Activated effector memory CD4-positive, alpha-beta T cell treated with anti-CD3 and anti-CD28 coated beads, Interleukin-2, amount 50 U/mL, for 16 hours (primary cell): ENCODE measurements at places on chromosomes 2 and 18.
A peak's percentile ranks its signal among the peaks of the same experiment; 100 is the strongest.

DNA sequence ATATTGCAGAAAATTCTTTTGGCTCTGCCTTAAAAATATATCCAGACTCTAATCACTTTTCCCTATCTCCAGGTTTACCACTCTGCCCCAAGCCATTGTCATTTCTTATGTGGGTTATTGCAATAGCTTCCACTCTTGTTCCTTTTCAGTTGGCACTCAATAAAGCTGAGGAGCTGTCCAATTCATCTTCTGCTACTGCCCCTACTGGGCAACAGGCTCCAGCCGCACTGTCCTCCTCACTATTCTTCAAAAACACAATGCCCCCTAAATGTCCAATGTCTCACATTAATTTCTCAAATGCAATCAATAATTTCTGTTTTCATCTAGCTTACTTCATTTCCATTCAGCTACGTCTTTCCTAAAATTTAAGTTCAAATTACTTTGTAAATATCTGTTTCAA lies 1262.5 kb upstream of the CDH2 start:
- no peak for DNase-seq

- DNase-seq = no peak
These were observed 306.7 kb upstream of the SLC8A1 start for GRCh38 chr2:40758401-40759155.

DNA sequence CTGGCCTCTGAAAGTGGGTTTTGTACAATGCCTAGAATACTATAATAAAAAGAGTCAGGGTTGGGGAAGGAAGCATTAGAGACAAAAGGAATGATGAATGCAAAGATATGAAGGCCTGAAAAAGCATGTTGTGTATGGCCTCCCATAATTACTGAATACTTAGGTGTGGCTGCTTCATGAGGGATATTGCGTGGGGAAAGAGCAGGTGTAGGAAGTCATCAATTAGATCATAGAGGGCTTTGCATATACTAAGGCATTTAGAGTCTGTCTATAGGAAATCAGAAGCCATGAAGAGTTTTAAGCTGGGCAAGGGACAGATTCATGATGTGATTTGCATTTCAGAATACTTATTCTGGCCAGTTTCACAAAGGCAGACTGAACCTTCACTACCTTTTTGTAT lies 48.2 kb downstream of the NCOA1 start:
- no peak for DNase-seq

GRCh38 chr2:130875935-130876334 lies 39.2 kb downstream of the ARHGEF4 start:
- peak; percentile 17 for DNase-seq

DNA sequence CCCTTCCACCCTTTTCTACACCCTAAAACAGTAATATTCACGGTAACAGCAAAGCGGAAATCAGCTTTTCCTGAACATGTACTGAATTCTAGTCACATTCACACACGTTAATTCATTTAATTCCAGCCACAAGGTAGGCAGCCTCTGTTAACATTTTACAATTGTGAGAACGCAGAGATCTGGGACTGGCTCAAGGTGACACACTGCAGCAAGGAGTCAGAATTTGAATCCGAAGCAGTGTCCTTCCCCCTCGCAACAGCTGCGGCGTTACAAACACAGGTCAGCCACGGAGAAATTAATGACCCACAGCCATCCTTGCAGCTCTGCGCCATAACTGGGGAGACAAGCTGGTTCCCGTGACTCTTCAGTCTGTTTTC lies 818 bp upstream of the SLC20A1 start:
- DNase-seq = no peak

GRCh38 chr2:7061921-7062320 lies 144.7 kb downstream of the RNF144A start:
- DNase-seq = no peak

GRCh38 chr2:203648273-203648672 lies 58.2 kb upstream of the CD28 start:
- DNase-seq = no peak

DNA sequence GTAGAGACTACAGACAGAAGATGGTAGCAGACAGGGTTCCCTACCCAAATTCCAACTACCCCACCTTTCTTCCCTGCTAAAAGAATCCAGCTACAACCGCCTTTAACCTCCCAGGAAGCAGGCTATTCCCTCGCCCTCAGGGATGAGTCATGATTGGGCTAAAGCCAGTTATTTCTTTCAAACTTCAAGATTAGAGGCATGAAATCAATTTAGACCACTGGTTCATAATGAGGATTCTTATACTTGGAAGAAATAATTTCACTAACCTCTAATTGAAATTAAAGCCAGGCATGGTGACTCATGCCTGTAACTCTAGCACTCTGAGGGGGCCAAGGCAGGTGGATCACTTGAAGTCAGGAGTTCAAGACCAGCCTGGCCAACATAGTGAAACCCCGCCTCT lies 20.0 kb downstream of the TRIP12 start:
- no peak for DNase-seq

DNA sequence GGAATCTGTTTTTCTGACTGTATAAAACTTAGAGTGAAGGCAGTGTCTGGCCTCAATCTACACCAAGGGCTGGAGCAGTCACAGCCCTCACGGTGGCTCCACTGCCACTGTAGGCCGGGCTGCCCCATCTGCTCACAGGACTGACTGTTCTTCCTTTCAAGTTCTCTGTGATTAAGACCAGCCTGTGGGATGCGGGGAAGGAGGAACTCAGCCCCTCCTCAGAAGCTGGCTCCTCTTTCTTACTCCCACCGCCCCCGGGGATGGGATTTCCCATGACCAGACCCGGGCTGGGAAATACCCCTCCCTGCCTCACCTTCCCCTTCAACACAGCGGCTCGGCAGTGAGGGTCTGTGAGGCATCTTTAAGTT lies 106.0 kb downstream of the COPS8 start:
- no peak for DNase-seq

- DNase-seq = no peak
These were observed at the start of gene PLA2R1 for GRCh38 chr2:160062292-160063005. Gene PLA2R1 (minus strand): TSS chr2:160062615. CDS start chr2:160062403, 212 bp downstream.

DNA sequence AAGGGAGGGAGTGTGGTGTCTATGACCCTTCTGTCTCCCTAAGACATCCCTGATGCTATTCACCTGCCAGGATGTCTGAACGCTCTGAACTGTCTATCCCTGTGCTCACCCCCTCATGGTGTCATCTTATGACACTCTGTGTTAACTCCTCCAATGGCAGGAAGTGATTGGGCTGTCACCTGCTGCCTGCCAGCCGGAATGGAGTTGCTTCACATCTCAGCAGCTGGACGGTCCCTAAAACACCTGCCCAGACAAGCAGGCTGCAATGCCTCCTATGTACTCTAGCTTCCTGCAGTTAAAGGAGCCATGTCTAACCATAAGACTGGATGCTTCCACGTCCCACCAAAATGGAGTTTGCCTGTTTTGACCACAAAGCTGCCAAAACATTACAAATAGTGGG lies 99.9 kb downstream of the CPO start:
- DNase-seq = no peak

DNA sequence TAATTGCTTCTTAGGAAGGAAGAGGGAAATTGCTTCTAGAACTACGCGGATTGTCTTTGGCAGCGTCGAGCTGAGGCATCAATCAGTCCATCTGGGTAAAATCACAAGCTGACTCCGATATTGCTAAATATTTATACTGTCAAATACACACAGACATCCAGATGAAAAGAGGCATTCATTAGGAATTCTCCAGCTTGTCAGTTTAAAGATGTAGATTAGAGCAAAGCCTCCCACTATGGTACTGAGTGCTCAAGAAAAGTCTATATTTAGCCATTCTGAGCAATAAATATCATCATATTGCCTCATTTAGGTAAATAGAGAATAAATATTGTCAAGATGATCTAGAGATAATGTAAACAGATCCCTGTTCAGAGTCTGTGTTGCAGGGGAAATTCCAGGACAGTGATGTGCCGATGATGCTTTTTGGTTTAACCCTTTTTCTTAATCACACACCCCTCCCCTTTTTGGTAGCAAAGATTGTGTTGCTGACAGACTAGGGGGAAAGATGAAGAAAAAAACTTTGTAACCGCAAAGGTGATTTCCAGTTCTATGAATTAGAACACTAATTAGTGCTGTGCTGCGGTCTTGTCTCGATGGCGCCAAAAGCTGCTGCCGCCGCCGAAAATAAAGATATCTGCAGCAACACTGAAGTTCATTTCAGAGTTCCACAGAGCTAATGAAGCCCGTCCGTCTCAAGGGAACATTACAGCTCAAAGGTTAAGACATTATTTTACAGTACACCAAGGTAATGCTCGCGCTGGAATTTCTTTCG lies 171.8 kb downstream of the PTGR3 start:
- DNase-seq = no peak

DNA sequence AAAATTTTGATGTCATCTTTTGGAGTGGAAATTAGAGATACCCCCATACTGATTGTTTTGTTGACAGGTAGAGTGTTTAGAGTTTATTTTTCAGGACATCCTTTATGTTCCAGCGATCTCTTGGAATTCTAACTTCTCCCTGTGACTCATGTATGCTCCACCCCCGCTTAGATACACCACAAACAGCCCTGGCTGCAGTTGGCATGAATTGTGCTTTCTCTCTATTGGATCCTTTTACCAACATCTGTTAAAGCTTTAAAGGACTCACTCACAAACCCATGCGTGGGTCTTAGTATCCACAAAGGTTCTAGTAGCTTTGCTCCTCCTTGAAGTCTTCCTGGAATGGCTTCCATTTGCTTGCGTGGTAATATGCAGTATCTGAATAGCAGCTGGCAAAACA lies 409.5 kb upstream of the POU3F3 start:
- no peak for DNase-seq

DNA sequence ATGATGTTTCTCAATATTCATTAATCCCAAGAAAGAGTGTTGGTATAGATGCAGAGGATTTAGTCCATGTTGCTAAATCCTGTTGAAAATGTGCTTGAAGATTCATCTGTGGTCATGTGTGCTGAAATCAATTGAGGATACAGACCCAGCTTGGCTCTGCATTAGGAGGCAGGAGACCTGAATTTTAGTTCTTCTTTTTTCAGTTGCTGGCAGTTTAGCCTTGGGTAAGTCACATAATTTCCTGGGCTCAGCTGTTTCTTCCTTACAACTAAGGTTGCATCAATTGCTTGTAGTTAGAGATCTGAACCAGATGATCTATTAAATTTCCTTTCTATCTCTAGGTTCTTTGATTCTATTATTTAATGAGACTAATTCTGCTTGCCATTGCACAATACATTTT lies 54.4 kb downstream of the SETBP1 start:
- DNase-seq = no peak

- DNase-seq = no peak
These were observed 45.3 kb downstream of the BIRC6 start for GRCh38 chr2:32402091-32402490.

DNA sequence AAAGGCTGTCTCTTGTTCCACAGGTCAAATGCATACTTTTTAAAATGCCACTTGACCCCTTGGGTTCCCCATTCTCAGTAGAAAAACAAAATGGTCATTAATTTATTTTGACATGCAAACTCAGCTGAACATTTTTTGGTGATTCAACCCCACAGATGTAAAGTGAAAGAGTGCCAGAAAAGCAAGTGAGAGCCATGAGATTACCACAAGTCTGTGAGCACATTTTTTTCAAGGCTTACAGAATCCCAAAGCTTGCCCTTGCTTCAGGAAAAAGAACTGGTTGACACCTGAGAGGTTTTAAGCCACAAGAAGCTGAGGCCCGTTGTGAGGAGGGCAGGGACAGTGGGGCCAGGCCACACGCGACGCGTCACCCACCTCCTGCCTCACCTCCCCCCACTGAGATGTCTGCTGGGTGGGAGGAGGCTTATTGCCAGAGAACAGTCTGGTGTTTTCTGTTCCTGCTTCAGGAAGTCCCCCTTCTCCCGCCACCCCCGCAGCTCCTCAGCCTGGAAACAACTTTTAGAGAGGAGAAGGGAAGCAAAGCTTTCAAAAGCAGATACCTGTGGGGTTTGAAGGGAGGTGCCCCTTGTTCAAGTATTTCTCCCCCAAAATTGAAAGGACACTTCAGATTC lies 70.4 kb upstream of the CYP1B1 start:
- DNase-seq = no peak

DNA sequence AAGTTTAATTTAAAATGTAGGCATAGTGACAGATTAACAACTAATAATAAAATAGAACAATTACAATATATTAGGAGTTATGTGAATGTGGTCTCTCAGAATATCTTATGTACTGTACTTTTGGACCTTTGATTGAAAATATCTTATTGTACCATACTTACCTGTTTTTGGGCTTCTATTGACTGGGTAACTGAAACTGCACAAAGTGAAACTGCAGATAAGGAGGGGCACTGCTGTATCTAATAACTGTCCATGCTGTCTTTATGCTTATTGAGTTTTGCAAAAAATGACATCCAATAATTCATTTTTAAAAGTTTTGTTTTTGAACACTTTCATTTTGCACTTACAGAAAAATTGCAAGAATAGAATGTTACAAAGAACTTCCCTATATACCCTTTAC lies 19.9 kb downstream of the BIRC6 start:
- no peak for DNase-seq

DNA sequence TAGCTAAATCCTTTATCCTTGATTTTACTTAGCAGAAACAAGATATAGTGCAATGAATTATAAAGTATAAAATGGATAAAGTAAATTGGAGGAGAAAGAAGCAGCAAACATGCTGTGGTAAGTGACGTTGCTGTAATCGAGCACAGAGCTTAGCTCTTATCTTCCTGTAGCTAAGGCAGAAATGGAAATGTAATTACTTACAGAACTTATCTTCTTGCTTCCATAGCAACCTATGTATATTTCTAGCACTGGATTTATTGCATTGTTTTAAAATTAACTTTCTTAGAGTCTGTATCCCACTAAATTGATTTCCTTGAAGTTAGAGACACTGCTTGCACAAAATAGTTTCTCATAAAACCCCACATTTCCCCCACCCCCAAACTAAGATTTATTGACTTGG lies 130.6 kb upstream of the MC4R start:
- no peak for DNase-seq

GRCh38 chr2:191777351-191777750 lies 69.5 kb downstream of the CAVIN2 start:
- no peak for DNase-seq

DNA sequence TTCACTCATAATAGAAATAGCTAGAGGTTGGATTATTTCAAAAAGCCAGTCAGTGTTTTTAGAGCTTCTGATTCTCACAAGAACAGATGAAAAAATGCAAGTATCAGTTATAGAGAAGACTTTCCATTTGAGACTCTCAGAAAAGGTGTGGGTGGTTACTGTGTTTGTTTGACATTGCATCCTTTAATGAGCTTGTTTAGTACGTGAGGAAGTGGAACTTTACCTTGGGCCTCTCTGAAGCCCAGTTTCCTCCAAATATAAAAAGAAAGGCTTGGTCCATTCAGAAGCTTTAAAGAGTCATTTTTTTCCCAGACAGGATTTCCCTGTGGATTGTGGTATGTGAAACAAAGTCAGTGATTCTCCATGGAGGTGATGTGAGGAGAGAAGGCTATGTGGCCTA lies 89.9 kb upstream of the RANBP2 start:
- DNase-seq = no peak

GRCh38 chr2:100624536-100624935 lies 61.7 kb downstream of the PDCL3 start:
- DNase-seq = no peak
